Stimulated activated CD8-positive, alpha-beta memory T cell treated with anti-CD3 and anti-CD28 coated beads, Interleukin-7, amount 100 ng/mL, for 24 hours (primary cell): ENCODE measurements at places on chromosomes 2 and 18.
A peak's percentile ranks its signal among the peaks of the same experiment; 100 is the strongest.

GRCh38 chr2:37604716-37605115 lies 66.7 kb downstream of the CDC42EP3 start:
- DNase-seq, result no peak

DNA sequence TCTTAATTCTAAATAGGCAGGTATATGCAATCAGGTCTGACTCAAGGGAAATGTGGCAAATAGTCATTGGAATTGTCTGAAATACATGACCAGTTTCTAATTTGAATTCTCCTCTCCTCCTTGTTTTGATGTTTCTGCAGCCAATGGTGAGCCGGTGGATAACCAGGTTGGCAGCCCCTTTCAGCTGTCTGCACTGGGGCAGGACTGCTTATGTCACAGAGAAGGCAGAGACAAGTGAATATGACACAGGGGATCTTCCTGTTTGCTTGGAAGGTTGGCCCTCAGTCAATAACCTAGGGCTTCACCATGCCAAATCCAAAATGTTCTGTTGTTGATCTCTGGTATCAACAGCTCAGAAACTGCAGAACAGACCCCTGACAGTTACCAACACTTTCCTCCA lies 12.1 kb downstream of the MYT1L start:
- no peak for DNase-seq

DNA sequence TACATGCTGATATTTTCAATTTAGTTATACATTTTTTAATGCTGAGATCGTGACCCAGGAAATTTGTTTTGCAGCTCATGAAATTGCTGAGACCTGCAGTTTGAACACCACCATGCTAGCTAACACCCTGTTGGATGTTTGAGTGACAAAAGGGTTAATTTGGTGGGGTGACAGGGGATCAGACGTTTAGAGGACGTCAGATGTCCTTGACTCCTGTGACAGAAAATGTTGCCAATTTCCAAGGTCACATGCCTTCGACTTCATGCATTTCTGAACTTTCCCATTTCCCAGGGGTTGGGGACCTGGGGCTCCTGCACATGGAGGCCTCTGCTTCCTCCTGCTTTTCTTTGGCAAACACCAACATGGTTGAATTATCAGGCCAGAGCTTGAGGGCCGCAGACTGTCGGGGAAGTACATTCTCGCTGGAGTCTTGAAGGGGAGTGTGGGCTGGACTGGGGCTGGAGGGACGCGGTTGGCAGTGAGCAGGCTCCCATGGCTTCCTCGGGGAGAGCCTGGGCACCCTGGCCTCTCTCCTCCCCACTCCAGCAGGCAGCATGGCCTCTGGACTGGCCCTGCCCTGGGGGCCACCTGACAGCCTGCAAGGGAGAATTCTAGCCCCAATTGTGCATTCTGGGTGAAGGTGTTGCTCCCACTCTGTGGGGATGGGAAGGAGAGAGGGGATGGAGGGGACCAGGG lies 73.1 kb downstream of the CTIF start:
- DNase-seq, result no peak

- peak; percentile 42 for DNase-seq
Observed at GRCh38 chr2:240021488-240022104, 3.5 kb downstream of the NDUFA10 start.

GRCh38 chr18:42950732-42951131 lies 164.8 kb downstream of the RIT2 start:
- no peak for DNase-seq

- DNase-seq, result no peak
Observed at GRCh38 chr2:30181176-30181575, 34.4 kb downstream of the YPEL5 start.

GRCh38 chr2:241912021-241912555 lies 42.6 kb downstream of the RTP5 start:
- no peak for DNase-seq

DNA sequence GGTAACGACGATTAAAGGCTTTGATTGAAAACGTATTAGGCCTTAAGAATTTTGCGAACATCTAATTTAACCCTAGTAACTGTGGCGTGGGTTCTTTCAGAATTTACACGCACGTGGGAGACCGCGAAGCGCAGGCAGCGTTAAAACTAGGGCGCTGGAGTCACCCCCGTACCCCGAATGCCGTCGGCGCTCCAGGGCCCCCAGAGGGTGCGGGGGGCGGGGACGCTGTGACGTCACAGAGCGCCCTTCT lies 673 bp upstream of the SMCHD1 start:
- peak; percentile 61 for DNase-seq

GRCh38 chr2:45840481-45840880 lies 189.0 kb downstream of the PRKCE start:
- DNase-seq, result no peak

GRCh38 chr2:208440716-208441115 lies 34.1 kb downstream of the PTH2R start:
- DNase-seq, result no peak

DNA sequence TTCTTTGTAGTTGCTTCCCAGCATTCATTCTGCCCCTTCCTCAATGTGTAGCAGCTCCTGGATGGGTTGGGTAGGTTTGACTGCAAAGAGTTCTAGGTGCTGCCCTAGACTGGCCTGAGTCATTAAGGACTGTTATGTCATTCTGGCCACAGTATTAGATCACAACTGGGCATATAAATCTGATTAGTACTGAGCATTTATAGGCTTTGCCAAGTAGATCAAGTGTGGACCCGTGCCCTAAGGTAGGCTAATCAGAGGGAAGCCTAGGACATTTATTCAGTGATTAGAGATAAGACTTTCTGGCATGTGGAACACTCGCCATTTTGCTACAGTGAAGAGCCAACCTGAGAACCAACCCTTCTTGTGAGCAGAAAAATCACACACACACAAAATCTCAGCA lies 2.7 kb downstream of the KATNAL2 start:
- DNase-seq, result no peak

DNA sequence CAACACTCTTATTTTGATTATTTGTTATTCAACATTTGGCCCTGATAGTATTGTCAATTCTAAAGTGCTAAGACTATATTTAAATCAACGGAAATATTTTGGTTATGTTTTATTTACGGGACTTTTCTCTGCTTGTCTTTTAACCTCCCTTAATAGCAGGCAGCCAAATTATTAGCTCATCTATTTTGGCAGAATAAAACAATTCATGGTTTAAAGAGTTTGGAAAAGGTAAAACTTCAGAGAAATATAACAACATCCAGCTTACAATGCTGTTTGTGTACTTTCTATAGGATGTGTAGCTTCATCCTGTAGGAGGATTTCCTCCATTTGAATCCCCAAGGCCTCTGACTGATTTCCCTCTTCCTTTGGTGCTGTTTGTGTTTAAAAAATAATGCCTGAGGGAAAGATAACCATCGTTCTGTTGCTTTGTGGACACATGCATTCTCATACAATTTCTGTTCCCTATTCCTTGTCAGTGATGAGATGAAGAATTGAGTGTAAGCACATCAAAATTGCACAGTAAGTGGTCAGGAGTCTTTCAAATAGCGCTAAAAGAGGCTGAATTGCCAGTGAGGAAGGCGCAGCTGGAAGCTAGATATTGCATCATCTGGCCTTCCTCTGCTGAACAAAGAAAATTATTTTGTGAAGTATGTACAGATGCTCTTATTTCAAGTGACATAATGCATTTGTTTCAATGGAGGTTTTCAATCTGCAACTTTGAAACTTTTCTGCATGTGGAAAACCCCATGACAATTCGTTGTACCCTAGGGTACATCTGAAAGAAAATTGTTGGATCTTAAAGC lies 80.3 kb downstream of the CD28 start:
- no peak for DNase-seq

DNA sequence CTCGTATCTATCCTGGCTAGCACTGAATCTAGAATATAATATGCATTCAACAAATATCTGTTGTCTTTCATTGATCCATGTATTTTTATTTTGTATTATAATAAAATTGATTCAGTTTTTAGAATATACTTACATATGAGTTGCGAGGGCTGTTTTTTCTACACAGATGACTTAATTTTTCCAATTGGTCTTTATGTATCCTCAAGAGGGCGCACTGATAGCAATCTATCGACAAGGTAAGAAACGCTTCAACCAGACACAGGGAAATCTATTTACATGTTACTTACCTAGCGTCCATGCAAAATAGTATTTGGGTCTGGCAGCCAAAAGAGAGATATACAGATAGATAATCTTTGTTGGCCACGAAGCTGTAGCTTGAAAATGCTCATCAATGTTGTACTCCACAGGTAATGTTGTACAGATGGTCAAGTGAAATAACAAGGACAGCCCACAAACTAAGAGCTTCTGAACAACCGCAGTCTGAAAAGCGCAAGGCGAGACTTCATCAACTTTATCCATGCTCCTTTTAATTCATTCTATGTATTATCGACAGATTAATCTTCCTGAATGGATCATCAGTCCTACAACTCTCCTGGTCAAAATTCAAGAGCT lies 35.5 kb upstream of the KIDINS220 start:
- DNase-seq, result no peak

DNA sequence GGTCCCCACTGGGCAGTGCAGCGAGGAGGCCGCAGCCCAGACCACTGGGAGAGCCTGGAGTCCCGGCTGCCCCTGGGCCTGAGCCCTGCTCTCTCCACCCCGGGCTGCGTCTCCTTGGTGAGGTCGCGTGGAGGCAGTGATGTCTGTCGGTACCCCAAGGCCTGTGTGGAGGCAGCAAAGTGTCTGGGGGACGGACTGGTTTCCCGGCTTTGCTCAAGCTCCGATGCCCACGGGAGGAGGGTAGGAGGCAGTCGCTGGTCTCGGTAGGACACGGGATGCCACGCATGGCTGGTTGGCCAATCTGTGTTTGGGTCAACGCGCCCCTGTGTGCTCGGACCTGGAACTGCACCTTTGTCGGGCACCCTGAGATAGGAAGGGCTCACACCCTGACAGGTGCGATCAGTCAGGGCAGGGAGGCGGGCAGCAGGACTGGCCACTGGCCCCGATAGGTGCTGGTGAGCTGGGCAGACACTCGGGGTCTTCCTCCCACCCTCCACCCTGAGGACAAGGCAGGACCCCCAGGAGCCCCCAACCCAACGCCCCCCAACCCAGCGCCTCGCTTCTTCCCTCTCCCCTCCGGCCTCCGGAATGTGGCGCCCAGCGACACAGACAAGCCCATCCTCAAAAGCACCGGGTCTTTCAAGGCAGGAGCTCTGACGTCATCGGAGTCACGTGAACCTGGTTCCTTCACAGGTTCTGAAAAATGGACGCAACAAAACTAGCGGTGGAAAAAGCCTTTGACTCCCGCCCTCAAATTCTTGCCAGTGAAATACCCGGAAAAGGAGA lies 288.6 kb downstream of the NDUFA10 start:
- no peak for DNase-seq

GRCh38 chr2:178825183-178825582 lies 18.0 kb upstream of the TTN start:
- DNase-seq, result no peak

DNA sequence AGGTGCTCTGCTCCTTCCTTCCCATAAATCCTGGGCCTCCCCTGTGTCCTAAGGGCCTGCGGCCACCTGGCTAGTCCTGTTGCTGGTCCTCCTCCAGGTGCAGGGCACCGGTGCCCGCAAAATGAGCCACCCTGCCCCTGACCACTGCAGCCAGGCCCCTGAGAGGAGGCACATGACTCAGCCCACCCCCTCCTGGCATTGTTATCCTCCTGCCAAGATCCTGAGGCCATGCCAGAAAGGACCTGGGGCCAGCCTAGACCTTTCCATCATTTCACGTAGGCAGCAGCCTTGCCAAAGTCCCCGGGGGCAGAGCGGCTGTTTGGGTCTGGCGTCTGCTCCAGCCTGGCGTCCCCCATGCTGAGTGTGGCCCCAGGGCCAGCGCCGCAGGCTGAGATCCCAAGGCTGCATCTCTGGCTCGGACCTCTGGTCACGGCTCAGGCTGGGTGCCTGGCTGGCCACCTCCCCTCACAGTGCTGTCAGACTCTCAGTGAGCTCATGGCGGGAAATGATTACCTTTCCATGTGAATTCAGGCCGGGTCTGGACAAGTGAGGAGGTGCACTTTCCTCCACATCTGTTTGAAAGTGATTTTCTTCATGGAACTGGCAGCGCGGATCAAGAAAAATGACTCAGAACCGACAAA lies 81.0 kb downstream of the NDUFA10 start:
- DNase-seq, result no peak

DNA sequence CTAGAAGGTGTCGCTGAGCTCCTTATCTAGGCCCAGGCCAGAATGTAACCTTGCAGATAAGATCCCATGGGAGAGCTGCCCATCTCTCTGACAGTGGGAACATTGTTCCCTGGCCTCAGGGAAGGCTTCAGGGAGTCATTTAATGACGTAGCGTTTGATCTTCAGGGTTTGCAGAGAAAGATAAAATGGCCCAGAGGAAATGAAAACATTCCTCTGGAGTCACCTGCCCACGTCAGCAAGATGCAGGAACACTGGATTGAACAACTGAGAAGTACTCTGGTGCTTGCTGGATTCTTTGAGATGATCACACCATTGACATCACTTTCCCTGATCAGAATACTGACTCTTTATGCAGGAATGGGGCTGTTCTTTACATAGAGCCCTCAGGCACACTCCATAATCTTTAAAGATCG lies 51.6 kb downstream of the MAPK4 start:
- DNase-seq, result no peak

GRCh38 chr2:40087434-40087833 lies 308.4 kb upstream of the THUMPD2 start:
- no peak for DNase-seq

- no peak for DNase-seq
Observed at GRCh38 chr2:233480490-233481202, 85.9 kb downstream of the USP40 start.

- DNase-seq, result no peak
Observed at GRCh38 chr2:105371156-105371555, 27.7 kb downstream of the FHL2 start.

- DNase-seq, result no peak
Observed at GRCh38 chr2:144559242-144559641, 39.3 kb upstream of the ZEB2 start.

DNA sequence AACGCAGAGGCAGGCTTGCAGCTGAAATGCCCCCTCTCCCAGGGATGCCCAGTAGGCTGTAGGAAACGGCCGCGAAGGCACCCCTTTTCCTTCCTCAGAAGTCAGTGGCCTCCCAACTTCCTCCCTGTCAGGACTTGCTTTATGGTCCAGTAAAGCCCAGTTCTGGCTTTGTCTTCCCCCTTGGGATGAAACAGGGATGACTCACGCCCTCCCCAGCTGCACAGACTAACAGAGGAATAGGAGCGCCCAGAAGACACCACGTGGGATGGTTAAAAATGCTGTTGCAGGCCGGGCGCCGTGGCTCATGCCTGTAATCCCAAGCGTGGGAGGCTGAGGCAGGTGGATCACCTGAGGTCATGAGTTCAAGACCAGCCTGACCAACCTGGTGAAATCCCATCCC lies 6.9 kb downstream of the CREG2 start:
- DNase-seq, result no peak

- DNase-seq, result no peak
Observed at GRCh38 chr18:79523206-79523735, 127.5 kb downstream of the NFATC1 start.

DNA sequence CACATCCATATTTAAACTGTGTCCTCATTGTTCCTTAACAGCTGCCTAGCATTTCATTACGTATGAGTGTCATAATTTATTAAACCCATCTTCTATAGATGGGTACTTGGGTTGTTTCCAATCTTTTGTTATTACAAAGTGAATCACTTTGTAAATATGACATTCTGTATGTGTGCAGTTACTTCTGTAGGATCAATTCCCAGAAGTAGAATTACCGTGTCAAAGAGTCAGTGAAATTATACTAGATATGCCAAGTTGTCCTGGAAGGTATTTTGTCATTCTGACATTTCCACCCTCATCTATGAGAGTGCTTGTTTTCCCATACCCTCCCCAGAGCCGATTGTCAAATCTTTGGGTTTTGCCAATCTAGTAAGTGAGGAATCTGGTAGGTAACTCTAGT lies 194.5 kb upstream of the APCDD1 start:
- no peak for DNase-seq
